ENCODE measurements at places on chromosomes 12 and 14. TPM values are rescaled to one million over a fixed set of nuclear protein-coding genes. Genes with fewer than 3 reads are reported as not detected.

GRCh38 chr12:121713793-121714192 is 1.2 kb downstream of the TMEM120B start:
- no peaks in the 10 kb centered on the region for H3K36me3 ChIP-seq
- no peaks in the 10 kb centered on the region for H3K27me3 ChIP-seq
- peak overlapping the region; percentile 13 for H3K27ac ChIP-seq
- no peak for DNase-seq
- no peaks in the 10 kb centered on the region for H3K4me1 ChIP-seq
- H3K4me3 ChIP-seq: no peak overlapping the region

- DNase-seq: no peak
- H3K4me1 ChIP-seq: no peaks in the 10 kb centered on the region
- no peak overlapping the region for H3K4me3 ChIP-seq
- no peaks in the 10 kb centered on the region for H3K36me3 ChIP-seq
Observed at GRCh38 chr12:32366714-32367113, 32.6 kb upstream of the FGD4 start.

B3GNT4 gene
- total RNA-seq: not detected

CISTR gene
- not detected for total RNA-seq

- H3K27me3 ChIP-seq: no peaks in the 10 kb centered on the region
- H3K4me1 ChIP-seq: no peaks in the 10 kb centered on the region
- H3K4me3 ChIP-seq: no peak overlapping the region
- H3K36me3 ChIP-seq: peaks cover 3% of the 10 kb centered on the region
Observed at GRCh38 chr12:2633176-2633824, 161.5 kb upstream of the FKBP4 start.

RILPL1 gene
- total RNA-seq: 14.6 TPM

GRCh38 chr12:14373217-14373616 is 7.7 kb downstream of the ATF7IP start:
- H3K36me3 ChIP-seq: peaks cover 6% of the 10 kb centered on the region
- no peak for DNase-seq
- no peaks in the 10 kb centered on the region for H3K4me1 ChIP-seq
- no peaks in the 10 kb centered on the region for H3K27me3 ChIP-seq

GRCh38 chr14:74610866-74611649 is 979 bp downstream of the LTBP2 start:
- no peaks in the 10 kb centered on the region for H3K4me1 ChIP-seq
- H3K36me3 ChIP-seq: no peaks in the 10 kb centered on the region
- peak overlapping the region; percentile 20 for H3K27ac ChIP-seq
- no peaks in the 10 kb centered on the region for H3K27me3 ChIP-seq

NXPH4 gene
- total RNA-seq: 0.94 TPM

- H3K4me1 ChIP-seq: no peaks in the 10 kb centered on the region
- H3K27me3 ChIP-seq: peaks cover 5% of the 10 kb centered on the region
- no peak overlapping the region for H3K27ac ChIP-seq
Observed at GRCh38 chr14:94446126-94446525, 6.5 kb downstream of the SERPINA11 start.

BIN2 gene
- total RNA-seq: 13.4 TPM

DNA sequence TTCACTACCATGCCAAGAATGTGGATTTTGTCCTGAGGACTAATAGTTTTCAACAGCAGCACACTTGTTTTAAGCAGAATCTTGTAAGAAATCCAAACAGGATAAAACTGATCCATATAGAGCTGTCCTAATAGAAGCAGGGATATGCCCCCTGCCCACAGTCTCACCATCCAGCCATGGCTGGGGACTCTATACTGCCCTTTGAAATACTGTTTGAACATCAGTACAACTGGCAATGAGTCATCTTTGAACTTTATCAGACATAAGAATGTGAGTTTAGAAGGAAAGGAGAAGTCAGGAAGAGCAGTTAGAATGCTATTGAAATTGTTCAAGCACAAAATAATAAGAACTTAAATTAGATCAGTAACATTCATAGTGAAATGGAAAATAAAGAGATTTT is 3.8 kb upstream of the C12orf42 start:
- H3K4me3 ChIP-seq: no peak overlapping the region
- H3K4me1 ChIP-seq: no peaks in the 10 kb centered on the region
- H3K27ac ChIP-seq: no peak overlapping the region
- no peaks in the 10 kb centered on the region for H3K36me3 ChIP-seq
- DNase-seq: no peak

- no peaks in the 10 kb centered on the region for H3K4me1 ChIP-seq
- no peaks in the 10 kb centered on the region for H3K27me3 ChIP-seq
- no peak overlapping the region for H3K27ac ChIP-seq
- no peak for DNase-seq
- H3K4me3 ChIP-seq: no peak overlapping the region
Observed at GRCh38 chr12:41804026-41804425, 340.6 kb downstream of the GXYLT1 start.

PLEKHD1 gene
- not detected for total RNA-seq

GRCh38 chr12:49877066-49877465 is 26.6 kb downstream of the FAIM2 start:
- no peak for DNase-seq
- no peak overlapping the region for H3K27ac ChIP-seq
- no peaks in the 10 kb centered on the region for H3K27me3 ChIP-seq

CYP46A1 gene
- 2.5 TPM for total RNA-seq

DNA sequence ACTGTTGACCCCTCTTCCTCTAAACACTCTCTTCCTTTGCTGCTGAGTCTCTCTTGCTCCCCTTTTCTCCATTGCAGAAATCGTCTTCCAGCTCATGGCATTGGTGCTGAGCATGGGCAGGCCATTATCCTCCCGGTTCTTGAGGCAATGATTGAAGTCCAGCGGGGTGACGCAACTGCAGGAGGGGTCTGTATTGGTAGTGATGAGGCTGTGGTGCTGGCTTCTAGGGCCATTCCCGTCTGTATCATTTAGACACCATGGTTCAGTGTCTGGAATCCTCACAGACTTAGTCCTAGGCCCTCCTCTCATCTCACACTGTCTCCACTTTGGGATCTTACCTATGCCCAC is 720 bp upstream of the SLC22A17 start:
- H3K4me3 ChIP-seq: no peak overlapping the region
- no peaks in the 10 kb centered on the region for H3K36me3 ChIP-seq
- H3K4me1 ChIP-seq: peaks cover 10% of the 10 kb centered on the region
- DNase-seq: no peak
- H3K27me3 ChIP-seq: no peaks in the 10 kb centered on the region
- H3K27ac ChIP-seq: no peak overlapping the region

GLT1D1 gene
- 7.0 TPM for total RNA-seq

DNA sequence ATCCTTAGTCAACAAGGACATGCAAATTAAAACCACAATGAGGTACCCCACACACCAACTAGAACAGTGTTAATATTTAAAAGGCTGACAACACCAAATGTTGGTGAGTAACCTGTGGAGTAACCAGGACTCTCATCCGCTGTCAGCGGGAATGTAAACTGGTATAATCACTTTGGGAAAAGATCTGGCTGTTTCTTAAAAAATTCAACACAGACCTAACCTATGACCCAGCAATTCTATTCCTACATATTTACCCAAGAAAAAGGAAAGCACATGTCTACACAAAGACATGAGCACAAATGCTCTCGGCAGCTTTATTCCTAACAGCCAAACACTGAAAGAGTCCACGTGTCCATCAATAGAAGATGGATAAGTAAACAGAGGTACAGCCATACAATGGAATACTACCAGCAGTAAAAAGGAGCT is 26.6 kb downstream of the NRDE2 start:
- no peaks in the 10 kb centered on the region for H3K4me1 ChIP-seq
- H3K4me3 ChIP-seq: no peak overlapping the region
- DNase-seq: no peak
- H3K36me3 ChIP-seq: peaks cover 22% of the 10 kb centered on the region
- H3K27me3 ChIP-seq: no peaks in the 10 kb centered on the region

- H3K4me1 ChIP-seq: no peaks in the 10 kb centered on the region
- no peaks in the 10 kb centered on the region for H3K27me3 ChIP-seq
Observed at GRCh38 chr12:43289426-43289801, 262.6 kb downstream of the ADAMTS20 start.

DNA sequence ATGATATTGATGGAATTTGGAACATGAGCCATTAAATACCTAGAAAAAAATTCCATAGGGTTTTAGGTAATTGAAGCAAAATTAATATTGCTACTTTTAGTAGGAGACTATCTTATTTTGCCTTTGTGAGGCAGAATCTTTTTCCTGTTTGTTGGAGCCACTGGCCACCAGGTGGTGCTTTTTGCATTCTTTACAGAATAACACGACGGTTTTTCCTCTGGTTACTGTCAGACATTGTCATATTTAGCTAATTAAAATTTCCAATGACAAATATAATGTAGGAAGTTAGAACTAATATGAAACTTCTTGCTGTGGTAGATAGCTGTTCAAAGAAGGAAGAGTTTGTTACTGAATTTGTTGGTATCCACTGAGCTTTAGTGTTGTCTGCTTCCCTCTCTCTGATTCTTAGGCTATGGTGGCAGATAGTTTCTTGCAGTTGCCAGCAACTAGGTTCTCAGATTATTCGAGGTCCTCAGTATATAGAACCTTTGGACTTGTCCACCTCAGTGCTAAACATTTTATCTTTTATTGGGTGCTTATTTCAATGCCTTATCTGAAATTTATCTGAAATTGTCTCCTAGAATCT is 25.7 kb downstream of the RAB21 start:
- no peaks in the 10 kb centered on the region for H3K4me1 ChIP-seq
- no peak overlapping the region for H3K4me3 ChIP-seq
- no peak overlapping the region for H3K27ac ChIP-seq
- peak; percentile 51 for DNase-seq

DNA sequence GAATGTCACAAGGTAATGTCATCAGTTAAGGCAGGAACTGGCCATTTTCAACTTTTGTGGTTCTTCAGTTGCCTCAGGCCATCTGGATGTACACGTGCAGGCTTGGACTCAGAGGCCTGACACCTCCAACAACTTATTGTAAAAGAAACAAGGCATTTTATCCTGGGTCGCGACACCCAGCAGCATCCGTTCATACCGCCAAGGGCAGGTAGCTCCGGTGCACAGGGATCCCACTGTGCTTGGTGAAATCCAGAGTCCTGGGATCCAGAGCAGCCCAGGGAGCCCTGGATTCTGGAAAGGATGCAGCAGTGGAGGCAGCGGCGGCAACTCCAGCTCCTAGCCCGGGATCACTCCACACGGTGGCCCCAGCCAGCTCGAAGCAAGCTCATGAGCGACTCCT is 380.9 kb upstream of the STXBP6 start:
- no peak for DNase-seq
- H3K4me3 ChIP-seq: no peak overlapping the region

GRCh38 chr12:111584959-111585358 is 14.2 kb downstream of the ATXN2 start:
- H3K4me3 ChIP-seq: no peak overlapping the region
- DNase-seq: no peak
- H3K27me3 ChIP-seq: no peaks in the 10 kb centered on the region

- no peaks in the 10 kb centered on the region for H3K27me3 ChIP-seq
- H3K27ac ChIP-seq: no peak overlapping the region
- H3K4me1 ChIP-seq: no peaks in the 10 kb centered on the region
- no peak for DNase-seq
- H3K36me3 ChIP-seq: peaks cover 21% of the 10 kb centered on the region
Observed at GRCh38 chr12:113320401-113320800, 14.5 kb downstream of the SLC8B1 start.

DNA sequence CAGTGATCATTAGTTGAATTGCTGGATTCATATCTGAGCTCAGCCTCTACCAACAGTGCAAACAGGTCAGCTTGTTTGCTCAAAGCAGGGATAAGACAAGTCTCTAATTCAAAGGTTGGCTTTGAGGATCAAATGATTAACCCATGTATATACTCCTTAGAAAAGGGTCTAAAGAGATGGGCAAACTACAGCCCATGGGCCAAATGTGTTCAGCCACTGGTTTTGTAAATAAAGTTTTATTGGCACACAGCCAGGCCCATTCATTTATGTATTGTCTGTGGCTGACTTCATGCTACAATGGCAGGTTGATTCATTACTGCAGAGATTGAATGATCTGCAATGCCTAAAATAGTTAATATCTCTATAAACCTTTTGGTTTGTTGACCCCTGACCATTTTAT is 3.1 kb downstream of the SERPINA4 start:
- no peak overlapping the region for H3K27ac ChIP-seq
- H3K36me3 ChIP-seq: no peaks in the 10 kb centered on the region
- H3K4me1 ChIP-seq: no peaks in the 10 kb centered on the region
- DNase-seq: no peak

DNA sequence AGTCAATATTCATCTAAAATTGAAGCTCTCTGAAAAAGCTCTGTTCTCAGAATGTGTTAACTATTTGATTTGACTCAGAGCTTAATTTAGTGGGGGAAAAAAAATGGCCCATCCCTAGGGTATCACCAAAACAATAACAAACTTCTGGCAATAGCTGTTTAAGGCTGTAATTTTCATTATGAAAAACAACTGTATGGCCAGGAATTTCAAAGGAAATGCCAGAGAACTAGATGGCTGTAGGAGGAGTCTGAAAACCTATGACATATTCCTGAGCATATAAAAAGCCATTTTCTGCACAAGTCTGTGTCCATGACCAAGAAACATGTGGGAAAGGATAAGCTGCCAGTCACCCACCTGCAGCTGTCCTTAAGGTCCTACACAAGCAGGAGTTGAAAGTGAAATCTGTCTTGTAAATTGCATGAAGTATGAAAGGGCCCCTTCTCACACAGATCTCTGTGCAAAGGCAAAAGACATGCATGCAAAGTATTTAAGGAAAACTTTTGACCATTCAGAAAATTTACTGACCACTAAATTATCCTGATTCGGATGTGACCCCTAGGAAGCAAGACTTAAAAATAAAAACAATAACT is 299.1 kb downstream of the BTG1 start:
- no peaks in the 10 kb centered on the region for H3K36me3 ChIP-seq
- H3K27me3 ChIP-seq: no peaks in the 10 kb centered on the region
- H3K27ac ChIP-seq: no peak overlapping the region
- no peak overlapping the region for H3K4me3 ChIP-seq

TEX52 gene
- total RNA-seq: not detected

IAPP gene
- total RNA-seq: not detected

POTEM gene
- not detected for total RNA-seq

GRCh38 chr14:101064121-101064661 is 160.7 kb upstream of the RTL1 start:
- H3K27me3 ChIP-seq: no peaks in the 10 kb centered on the region
- no peak for DNase-seq
- no peaks in the 10 kb centered on the region for H3K36me3 ChIP-seq

- no peaks in the 10 kb centered on the region for H3K4me1 ChIP-seq
- peak; percentile 31 for DNase-seq
- H3K27ac ChIP-seq: no peak overlapping the region
- no peaks in the 10 kb centered on the region for H3K36me3 ChIP-seq
Observed at GRCh38 chr14:52333823-52334657, 19.9 kb downstream of the PTGER2 start.

- no peak overlapping the region for H3K27ac ChIP-seq
- no peaks in the 10 kb centered on the region for H3K27me3 ChIP-seq
- no peak overlapping the region for H3K4me3 ChIP-seq
- H3K36me3 ChIP-seq: no peaks in the 10 kb centered on the region
- DNase-seq: no peak
Observed at GRCh38 chr12:32223941-32224340, 117.3 kb downstream of the BICD1 start.

GRCh38 chr14:99774556-99775307 is 18.5 kb upstream of the EML1 start:
- peak; percentile 79 for DNase-seq
- no peak overlapping the region for H3K4me3 ChIP-seq
- H3K4me1 ChIP-seq: no peaks in the 10 kb centered on the region
- H3K36me3 ChIP-seq: no peaks in the 10 kb centered on the region

- DNase-seq: no peak
- no peak overlapping the region for H3K4me3 ChIP-seq
- H3K4me1 ChIP-seq: peaks cover 17% of the 10 kb centered on the region
- no peaks in the 10 kb centered on the region for H3K36me3 ChIP-seq
- H3K27ac ChIP-seq: no peak overlapping the region
Observed at GRCh38 chr14:58750321-58751269, 112.8 kb downstream of the DACT1 start.

GRCh38 chr12:108302403-108303311 is 36.5 kb downstream of the CMKLR1 start:
- no peak overlapping the region for H3K4me3 ChIP-seq
- peaks cover 33% of the 10 kb centered on the region for H3K4me1 ChIP-seq
- no peaks in the 10 kb centered on the region for H3K36me3 ChIP-seq
- no peaks in the 10 kb centered on the region for H3K27me3 ChIP-seq
- peak; percentile 88 for DNase-seq

Data from lung (tissue), 17 donors.